Vagina (tissue), 2 donors: ENCODE measurements at places on chromosomes 1 and 21. TPM values are rescaled to one million over a fixed set of nuclear protein-coding genes. Genes with fewer than 3 reads are reported as not detected.

ADORA1 gene
- total RNA-seq = 5.2 TPM

RSPO1 gene
- 23.3 TPM for total RNA-seq

DNA sequence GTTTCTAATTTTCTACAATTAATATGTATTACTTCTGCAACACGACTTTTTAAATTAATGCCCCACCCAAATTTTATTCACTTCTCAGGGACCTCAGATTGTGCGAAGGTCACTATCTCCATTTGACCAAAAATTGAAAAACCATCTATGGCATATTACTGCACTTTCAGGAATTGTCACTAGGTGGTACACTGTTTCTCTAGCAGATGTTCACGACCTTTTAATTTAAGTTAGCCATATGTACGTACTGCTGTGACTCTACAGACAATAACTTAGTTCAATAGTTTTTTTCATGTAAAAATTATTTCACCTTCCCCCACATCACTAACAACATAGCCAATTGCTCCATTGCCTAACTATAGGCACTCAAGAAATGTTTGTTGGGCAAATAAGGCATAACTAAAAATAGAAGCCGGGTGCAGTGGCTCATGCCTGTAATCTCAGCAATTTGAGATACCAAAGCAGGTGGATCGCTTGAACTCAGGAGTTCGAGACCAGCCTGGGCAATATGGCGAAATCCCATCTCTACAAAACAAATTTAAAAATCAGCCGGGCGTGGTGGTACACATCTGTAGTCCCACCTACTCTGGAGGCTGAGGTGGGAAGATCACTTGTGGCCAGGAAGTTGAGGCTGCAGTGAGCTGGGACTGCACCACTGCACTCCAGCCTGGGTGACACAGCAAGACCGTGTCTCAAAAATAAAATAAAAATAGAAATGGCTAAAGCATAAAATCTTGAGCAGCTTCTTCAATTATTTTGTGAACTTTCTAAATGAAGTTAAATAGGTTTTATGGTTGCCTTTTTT, 75.7 kb upstream of the PKN2 start:
- no peak overlapping the region for H3K27ac ChIP-seq
- H3K27me3 ChIP-seq = no peaks in the 10 kb centered on the region
- H3K4me3 ChIP-seq = no peak overlapping the region
- H3K36me3 ChIP-seq = no peaks in the 10 kb centered on the region
- DNase-seq = no peak
- H3K4me1 ChIP-seq = no peaks in the 10 kb centered on the region

DNA sequence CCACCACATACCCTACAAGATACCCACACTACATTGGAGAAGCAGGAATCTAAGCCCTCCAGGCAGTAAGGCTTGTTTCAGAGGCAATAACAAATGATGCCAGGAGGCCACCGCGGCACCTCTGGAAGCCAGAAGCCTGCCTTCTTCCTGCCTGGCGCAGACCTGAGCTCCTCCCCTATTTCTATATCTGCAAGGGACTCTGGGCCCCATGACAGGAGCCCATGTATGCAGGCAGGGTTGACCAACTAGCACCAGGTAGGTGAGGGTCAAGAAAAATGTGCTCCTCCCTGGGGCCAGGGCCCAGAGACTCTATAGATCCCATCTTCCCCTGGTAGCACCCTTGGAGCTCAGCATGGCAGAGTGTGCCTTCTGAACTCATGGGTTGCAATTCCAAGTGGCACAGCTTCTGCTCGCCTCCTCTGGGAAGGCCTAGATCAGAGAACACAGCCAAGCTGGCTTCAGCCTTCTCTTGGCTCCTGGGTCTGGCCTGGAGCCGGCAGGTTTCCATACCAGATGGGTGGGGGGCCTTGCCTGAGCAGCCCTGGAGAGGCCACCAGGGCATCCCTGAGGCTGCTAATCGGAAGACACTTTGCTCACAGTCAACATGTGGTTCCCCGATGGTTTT, 85.1 kb downstream of the STUM start:
- no peaks in the 10 kb centered on the region for H3K27me3 ChIP-seq
- DNase-seq = no peak
- H3K27ac ChIP-seq = peak overlapping the region; percentile 60
- no peak overlapping the region for H3K4me3 ChIP-seq

- no peaks in the 10 kb centered on the region for H3K36me3 ChIP-seq
- H3K4me3 ChIP-seq = no peak overlapping the region
- H3K4me1 ChIP-seq = no peaks in the 10 kb centered on the region
- no peak overlapping the region for H3K27ac ChIP-seq
- no peaks in the 10 kb centered on the region for H3K27me3 ChIP-seq
Measured at GRCh38 chr1:4951601-4952000, 297.2 kb downstream of the AJAP1 start.

GRCh38 chr21:41767606-41768436, 969 bp upstream of the RIPK4 start:
- peaks cover 21% of the 10 kb centered on the region for H3K27me3 ChIP-seq
- no peak for DNase-seq
- no peak overlapping the region for H3K27ac ChIP-seq

DNA sequence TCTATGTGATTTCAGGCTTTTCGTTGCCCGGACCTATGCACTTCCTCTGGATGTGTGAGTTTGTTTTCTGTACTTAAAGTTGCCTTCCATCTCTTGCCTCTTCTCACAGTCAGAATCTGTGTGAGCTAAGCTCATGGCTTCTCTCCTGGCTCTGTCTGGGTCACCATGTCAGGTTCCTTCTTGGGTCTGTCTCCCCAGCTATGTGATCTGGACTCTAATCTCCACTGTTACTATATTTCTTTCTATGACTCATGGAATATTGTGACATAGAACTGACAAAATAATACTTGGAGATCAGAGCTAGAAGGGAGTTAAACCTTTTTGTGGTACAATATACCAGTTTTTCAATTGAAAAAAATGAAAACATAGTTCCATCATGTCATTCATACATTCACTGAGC, 172.7 kb upstream of the FGGY start:
- no peak overlapping the region for H3K4me3 ChIP-seq
- no peak overlapping the region for H3K27ac ChIP-seq
- no peaks in the 10 kb centered on the region for H3K27me3 ChIP-seq
- H3K4me1 ChIP-seq = no peaks in the 10 kb centered on the region
- no peak for DNase-seq

- H3K4me1 ChIP-seq = peaks cover 10% of the 10 kb centered on the region
- no peaks in the 10 kb centered on the region for H3K27me3 ChIP-seq
- no peak for DNase-seq
- no peak overlapping the region for H3K4me3 ChIP-seq
Measured at GRCh38 chr1:18582890-18583289, 47.8 kb upstream of the PAX7 start.

DNA sequence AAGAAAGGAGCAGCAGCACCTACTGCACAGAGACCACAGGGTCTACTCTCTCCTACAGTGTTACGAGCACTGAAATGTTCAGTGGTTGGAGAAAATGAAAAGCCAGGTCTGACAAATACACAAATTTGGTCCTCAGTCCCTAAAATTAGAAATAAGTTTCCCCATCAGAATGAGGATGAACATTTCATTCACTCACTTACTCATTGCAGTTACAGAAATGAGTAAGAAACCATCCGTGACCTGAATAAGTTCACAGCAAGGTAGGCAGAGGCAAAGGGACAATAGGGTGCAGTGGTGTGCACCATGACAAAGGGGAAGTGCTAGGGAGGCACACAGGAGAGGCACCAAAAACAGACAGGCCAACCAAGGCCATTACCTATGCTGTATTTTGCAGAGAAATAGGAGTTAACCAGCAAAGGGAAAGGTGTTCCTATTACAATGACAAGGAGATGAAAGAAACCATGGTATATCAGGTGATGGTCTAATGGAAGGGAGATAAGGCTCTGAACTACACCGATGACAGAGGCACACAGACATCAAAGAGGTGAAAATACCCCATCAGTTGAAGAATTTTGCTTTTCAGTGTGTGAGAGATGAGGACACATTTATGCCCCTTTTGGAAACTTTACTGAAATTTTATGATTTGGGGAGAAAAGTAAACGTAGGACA, 29.4 kb downstream of the VAV3 start:
- no peaks in the 10 kb centered on the region for H3K36me3 ChIP-seq
- DNase-seq = no peak
- H3K27ac ChIP-seq = no peak overlapping the region
- H3K4me1 ChIP-seq = peaks cover 16% of the 10 kb centered on the region

- H3K36me3 ChIP-seq = no peaks in the 10 kb centered on the region
- peaks cover 7% of the 10 kb centered on the region for H3K4me1 ChIP-seq
- no peak for DNase-seq
- no peak overlapping the region for H3K27ac ChIP-seq
- no peak overlapping the region for H3K4me3 ChIP-seq
- no peaks in the 10 kb centered on the region for H3K27me3 ChIP-seq
Measured at GRCh38 chr21:43991447-43991991, 20.6 kb upstream of the TRAPPC10 start.

DNA sequence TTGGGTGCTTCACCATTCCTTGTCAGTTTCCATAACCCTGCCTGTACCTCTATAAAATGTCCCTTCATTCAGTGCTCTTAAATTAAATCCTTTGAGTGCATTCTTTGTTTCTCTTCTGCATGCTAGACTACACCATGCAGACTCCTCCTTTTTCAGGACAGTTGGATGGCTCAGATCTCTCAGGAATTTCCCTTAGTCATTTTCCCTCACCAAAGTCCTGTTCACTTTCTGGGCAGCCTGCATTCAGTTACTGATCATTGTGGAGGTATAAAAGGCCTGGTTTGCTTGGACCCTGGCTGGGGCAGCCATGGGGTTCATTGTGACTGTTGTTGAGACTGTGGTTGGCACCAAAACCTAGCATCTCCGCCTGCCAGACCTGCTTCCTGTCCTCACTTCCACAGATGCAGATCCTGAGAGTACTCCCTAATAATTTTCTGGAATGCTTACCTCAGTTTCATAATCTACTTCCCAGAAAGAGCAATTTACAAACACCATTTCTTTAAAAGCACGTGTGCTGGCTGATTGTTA, 88.4 kb downstream of the PDE4B start:
- H3K36me3 ChIP-seq = no peaks in the 10 kb centered on the region
- DNase-seq = no peak
- H3K4me1 ChIP-seq = no peaks in the 10 kb centered on the region
- no peak overlapping the region for H3K27ac ChIP-seq
- no peak overlapping the region for H3K4me3 ChIP-seq

- no peak for DNase-seq
- no peak overlapping the region for H3K4me3 ChIP-seq
- H3K27ac ChIP-seq = no peak overlapping the region
- H3K36me3 ChIP-seq = no peaks in the 10 kb centered on the region
Measured at GRCh38 chr1:167790117-167790516, 68.3 kb downstream of the MPZL1 start.

DNA sequence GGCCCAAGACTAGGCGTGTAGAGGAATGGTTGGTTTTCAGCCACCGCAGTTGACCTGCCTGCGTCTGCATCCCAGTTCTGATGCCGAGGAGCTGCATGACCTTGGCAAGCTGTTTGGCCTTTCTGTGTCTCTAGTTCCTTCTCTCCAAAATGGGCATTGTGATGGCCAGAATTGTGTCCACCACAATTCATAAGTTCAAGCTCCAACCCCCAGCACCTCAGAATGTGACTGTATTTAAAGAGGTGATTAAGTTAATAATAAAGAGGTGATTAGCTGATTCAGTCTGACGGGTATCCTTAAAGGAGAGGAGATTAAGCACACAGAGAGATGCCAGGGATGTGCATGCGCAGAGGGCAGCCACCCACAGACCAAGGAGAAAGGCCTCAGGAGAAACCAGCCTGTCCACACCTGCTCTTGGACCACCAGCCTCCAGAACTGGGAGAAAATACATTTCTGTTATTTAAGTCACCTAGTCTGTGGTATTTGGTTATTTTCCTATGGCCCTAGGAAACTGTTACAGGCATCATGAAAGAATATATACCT, 28.5 kb downstream of the MAB21L3 start:
- peak; percentile 54 for DNase-seq
- H3K27ac ChIP-seq = no peak overlapping the region
- no peaks in the 10 kb centered on the region for H3K27me3 ChIP-seq
- no peaks in the 10 kb centered on the region for H3K36me3 ChIP-seq

GRCh38 chr1:61287014-61287413, 204.7 kb downstream of the NFIA start:
- H3K4me1 ChIP-seq = no peaks in the 10 kb centered on the region
- no peak overlapping the region for H3K4me3 ChIP-seq
- H3K36me3 ChIP-seq = no peaks in the 10 kb centered on the region
- no peaks in the 10 kb centered on the region for H3K27me3 ChIP-seq

DNA sequence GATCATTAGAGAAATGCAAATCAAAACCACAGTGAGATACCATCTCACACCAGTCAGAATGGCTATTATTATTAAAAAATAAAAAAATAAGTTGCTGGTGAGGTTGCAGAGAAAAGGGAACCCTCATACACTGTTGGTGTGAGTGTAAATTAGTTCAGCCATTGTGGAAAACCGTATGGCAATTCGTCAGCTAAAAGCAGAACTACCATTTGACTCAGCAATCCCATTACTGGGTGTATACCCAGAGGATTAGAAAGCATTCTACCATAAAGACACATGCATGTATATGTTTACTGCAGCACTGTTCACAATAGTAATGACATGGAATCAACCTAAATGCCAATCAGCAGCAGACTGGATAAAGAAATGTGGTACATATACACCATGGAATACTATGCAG, 42.2 kb downstream of the GIPC2 start:
- H3K27me3 ChIP-seq = no peaks in the 10 kb centered on the region
- H3K4me1 ChIP-seq = no peaks in the 10 kb centered on the region
- no peak overlapping the region for H3K27ac ChIP-seq
- no peak for DNase-seq
- no peaks in the 10 kb centered on the region for H3K36me3 ChIP-seq

DNA sequence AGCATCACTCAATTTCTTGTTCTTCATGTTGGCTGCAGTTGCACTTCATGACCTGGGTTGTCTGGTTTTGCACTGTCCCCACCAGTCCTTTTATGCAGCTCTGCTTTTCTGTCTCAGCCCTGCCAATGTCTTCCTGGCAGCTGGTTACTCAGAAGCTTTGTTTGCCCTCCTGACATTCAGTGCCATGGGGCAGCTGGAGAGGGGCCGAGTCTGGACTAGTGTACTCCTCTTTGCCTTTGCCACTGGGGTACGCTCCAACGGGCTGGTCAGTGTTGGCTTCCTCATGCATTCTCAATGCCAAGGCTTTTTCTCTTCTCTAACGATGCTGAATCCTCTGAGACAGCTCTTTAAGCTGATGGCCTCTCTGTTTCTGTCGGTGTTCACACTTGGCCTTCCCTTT, 6.6 kb downstream of the PIGV start:
- H3K36me3 ChIP-seq = peaks cover 13% of the 10 kb centered on the region
- no peak for DNase-seq
- no peak overlapping the region for H3K27ac ChIP-seq
- peaks cover 12% of the 10 kb centered on the region for H3K4me1 ChIP-seq
- no peak overlapping the region for H3K4me3 ChIP-seq

DNA sequence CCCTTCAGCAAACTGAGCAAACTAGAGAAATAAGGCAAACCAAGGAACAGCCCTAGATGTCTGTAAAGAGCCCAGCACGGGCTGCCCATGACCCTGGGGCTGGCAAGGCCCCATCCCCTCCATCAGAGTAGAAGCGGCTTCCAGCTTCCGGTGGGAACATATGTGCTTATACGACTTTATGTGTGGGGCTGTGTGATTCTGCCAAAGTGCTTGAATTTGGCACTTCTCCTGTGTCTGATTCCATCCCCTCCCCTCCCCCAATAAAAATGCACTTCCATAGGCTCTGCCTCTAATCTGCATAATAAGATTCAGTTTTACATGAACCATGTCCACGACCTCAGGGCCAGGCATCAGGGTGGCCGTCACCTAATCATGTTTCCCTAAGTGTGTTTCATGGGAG, 236.6 kb downstream of the DSCAM start:
- no peak overlapping the region for H3K27ac ChIP-seq
- DNase-seq = no peak
- no peak overlapping the region for H3K4me3 ChIP-seq
- no peaks in the 10 kb centered on the region for H3K27me3 ChIP-seq
- H3K4me1 ChIP-seq = no peaks in the 10 kb centered on the region
